ENCODE measurements at places on chromosomes 5 and 9.
A peak's percentile ranks its signal among the peaks of the same experiment; 100 is the strongest.

- no peak for DNase-seq
Measured at GRCh38 chr5:23506329-23507236, 826 bp upstream of the PRDM9 start.

- DNase-seq, result no peak
Measured at GRCh38 chr5:135813758-135814157, 20.7 kb upstream of the SLC25A48 start.

DNA sequence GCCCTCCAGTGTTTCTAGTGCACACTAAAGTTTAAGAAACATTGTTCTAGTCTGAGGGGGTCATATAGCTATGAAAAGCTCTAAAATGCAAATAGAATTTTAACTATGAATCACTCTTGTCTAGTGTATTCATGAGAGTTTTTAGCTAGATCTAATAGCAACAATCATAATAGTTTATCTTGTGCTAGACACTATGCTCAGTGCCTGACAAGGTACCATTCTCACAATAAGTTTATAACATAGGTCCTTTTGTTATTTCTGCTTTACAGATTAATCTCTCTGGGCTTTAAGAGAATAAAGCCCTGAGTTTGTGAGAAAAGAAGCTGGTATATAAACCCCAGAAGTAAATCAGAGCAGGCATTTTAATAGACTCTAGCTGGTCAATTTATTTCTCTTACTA lies 2120.7 kb downstream of the MAT2B start:
- no peak for DNase-seq

- no peak for DNase-seq
Measured at GRCh38 chr9:86721843-86722705, 225.2 kb downstream of the GAS1 start.

- DNase-seq, result no peak
Measured at GRCh38 chr5:143311428-143311827, 92.1 kb downstream of the NR3C1 start.

GRCh38 chr5:111337133-111337532 lies 112.9 kb downstream of the CAMK4 start:
- no peak for DNase-seq

DNA sequence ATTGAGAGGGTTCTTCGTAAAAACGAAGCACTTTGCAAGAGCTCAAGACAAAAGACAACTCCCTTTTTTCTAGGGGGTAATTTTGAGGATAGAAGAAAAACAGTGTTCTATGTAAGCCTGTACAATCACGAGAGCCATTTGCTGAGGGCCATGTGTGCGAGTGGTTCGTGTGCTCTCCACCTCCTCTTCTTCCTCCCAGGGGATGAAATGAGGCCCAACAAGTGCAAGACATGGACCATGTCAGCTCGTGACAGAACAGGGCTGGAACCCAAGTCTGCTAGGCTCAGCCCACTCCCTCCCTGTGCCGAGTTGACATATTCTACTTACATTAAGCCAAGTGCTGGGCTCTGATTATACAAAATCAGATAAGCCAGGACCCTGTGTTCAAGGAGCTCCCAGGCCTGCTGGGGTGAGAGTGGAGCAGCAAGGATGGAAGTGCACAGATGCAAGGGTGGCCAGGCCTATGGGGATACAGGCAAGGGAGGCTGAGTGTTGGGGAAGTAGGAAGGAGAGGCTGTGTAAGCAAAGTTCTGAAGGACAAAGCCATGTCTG lies 97.9 kb upstream of the MSX2 start:
- DNase-seq, result no peak

GRCh38 chr5:82982846-82983245 lies 94.3 kb downstream of the TMEM167A start:
- no peak for DNase-seq

DNA sequence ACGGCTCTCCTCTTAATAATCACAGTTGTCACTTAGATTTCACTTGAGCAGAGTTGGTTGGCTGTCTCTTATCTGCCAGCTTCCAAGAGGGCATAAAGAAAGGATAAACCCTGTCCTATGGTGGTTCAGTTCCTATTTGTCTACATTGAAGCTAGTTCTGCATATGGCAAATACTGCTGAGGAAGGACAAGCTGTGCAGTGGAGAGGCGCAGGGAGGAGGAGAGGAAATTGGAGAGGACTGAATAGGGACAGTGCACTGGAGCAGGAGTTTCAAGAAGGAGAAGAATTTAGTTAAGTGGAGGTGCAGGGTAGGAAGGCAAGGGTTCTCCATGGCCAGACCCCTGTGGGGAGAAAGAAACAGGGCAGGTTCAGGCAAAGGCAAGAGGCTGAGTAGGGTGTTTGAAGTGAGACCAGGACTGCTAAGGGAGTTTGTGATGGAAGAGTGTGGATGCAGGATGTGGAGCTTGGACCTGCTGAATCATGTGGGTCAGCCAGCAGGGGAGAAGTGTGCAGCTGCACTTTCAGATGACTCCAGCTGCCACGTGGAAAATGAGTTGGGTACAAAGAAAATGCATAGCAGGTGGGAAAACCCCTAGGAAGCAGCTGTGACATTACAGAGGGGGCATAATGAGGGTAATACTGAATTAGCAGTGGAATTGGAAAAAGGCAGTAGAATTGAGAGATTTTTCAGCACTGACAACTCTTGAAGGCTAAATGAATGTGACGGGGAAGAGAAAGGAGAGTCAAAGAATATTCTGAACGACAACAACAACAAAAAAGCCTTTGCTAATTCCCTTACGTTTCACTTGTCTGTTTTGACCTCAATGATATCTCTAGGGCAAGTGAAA lies 66.8 kb downstream of the MAMDC2 start:
- no peak for DNase-seq

- no peak for DNase-seq
Measured at GRCh38 chr9:133247632-133248031, 27.4 kb downstream of the ABO start.

DNA sequence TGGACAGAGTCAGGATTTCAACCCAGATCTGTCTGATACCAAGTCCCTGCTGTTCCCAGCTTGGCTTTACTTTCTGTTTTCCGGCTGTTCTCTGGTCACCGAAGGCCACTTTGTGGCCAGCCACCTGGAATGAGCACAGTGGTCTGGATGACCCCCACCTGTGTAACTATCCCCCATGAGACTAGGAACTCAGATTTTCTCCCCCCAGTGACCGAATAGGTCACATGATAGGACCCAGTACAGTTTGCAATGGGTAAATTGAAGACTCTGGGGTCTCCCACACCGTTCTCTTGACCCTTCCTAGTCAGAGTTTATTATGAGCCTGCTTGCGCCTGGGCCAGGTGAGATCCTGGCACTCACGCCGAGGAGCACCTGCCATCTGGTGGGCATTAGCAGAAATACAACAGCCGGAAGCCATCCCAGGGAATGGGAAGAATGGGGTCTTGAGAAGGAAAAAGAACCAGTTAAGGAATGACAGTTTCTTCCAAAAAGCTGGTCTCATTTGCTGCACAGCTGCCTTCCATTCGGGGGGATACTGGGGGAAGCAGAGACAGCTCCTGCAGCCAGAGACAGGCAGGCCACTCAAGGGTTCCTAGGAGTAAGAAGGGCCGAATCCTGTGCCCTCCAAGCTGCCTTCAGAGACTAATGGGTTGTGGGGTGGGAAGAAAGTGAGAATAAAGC lies 7.1 kb downstream of the PHYHD1 start:
- peak; percentile 35 for DNase-seq

- no peak for DNase-seq
Measured at GRCh38 chr5:142537938-142538337, 148.0 kb downstream of the FGF1 start.

DNA sequence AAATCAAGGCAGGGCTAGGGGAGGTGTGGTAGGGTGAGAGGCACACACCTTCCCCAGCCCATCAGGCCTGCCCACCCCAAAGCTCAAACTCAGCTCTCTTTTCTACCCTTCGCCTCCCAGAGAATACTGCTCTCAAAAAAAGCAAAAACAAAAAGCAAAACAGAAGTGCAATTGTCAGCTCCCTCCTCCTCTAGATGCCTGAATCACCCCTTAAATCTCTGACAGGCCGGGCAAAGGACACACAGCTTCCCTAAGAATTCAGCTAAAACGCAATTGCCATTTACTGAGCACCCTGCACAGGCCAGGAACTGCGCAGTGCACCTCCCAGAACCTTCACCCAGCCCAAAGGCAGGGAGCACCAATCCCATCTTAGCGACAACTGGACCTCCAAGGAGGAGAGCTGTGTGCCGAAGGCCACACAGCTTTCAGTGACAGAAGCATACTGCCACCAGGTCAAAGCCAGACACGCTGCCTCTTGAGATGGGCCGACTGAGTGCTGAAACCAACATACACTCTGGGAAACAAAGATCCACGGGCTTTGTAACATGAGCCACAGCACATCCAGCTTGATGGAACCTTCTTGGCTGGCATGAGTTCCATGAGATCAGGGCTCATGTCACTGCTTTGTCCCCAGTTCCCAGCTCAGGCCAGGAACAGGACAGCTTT lies 53.4 kb upstream of the STXBP1 start:
- no peak for DNase-seq

DNA sequence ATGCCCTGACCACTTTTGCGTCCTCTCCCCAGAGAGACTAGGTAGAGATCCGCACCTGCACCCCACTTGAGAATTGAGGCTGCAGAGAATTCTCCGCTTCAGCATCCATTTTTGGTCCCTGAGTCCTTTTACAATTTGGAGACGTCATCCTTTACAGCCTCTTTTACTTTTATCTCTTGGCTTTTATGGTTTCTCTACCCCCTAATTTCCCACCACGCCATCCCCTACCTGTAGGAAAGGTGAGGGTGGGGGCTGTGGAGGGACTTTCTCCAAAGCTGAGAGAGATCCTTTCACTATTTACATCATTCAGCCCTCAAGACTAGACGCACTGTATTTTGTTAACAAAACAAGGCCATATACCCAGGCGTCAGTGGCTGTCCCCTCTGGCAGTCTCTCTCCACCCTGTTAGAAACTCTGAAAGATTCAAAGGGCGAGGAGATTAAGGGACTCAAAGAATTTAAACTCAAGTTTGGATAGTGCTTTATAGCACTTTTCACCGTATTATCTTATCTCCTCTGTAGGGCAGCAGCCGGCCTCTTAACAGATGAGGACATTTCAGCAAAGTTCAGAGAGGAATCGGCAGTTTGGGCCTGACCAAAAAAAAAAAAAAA lies 1.7 kb downstream of the MSX2 start:
- no peak for DNase-seq

- no peak for DNase-seq
Measured at GRCh38 chr5:116824751-116825438, 250.3 kb upstream of the SEMA6A start.

DNA sequence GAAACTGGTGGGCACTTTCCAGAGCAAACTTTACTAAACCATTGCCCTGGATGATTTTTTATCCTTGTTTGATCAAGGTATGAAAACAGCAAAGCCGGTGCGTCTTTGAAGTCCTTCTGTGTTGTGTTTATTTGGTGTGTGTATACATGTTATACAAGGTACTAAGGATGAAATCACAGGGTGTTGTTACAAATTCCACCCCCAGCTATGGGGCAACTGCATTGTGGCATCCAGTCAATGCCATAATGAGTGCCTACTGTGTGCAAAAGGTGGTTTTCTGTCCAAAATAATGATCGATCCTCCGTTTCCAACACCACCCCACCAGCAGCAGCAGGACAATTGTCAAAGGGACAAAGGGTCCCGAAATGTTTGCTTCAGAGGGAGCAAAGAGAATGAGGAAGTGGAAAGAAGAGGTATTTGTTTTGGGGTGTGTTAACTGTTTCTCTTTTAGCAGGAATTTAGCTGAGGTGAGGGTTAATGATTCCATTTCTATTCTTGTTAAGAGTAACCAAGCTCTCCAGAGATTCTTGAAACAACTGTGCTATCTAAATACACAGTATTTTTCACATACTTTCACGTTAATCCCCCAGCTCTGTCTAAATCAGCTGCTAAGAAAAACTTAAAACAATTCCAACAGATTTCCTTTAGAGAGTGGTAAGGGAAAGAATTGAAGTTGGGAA lies 568.7 kb upstream of the KLF4 start:
- DNase-seq, result no peak

DNA sequence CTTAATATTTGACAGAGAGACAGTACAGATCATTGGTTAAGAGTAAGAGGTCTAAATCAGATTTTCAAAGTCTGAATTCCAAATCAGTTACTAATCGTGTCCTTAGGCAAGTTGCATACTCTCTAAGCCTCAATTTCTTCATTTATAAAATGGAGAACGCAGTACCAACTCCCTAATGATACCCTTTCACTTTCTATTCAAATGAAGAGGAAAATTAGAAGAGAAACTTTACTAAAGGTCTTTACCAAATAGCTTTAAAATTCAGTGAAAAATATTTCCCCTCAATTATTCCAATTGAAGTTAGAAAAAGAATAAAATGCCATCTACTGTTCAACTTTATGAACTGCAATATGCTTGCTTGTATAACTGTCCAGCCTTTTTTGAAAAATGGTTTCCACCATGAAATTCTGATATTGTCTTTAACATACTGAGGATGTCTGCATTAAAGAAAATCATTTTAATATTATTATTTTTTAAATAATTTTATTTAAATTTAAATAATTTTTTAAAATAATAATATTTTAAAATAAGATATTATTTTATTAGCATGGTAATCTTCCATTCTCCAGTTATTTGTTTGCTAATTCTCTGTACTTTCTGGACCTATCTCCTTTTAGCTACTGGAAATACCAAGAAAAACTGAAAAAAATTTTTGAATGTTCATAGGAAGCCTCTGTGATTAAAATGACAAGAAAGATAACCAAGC lies 36.0 kb downstream of the POC5 start:
- DNase-seq, result no peak

- DNase-seq, result no peak
Measured at GRCh38 chr9:121718501-121718900, 67.1 kb downstream of the DAB2IP start.

DNA sequence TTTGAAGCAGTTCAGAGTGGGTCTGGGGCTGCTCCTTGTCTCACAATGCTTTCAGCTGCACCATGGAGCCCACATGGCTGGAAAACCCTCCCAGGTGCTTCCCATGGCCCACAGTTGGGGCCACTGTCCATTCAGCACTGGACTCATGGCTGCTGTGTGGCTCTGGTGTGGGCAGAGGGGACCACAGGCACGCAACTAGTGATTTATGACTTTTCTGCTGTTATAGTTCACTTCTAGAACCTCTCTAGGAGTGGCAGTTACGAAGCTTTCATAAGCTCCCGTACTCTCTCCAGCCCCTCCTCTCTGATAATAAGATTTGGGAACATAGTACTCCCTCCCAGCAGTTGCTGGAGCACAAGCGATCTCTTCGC lies 29.0 kb downstream of the GLRA1 start:
- no peak for DNase-seq

- DNase-seq, result no peak
Measured at GRCh38 chr5:39059064-39059463, 15.1 kb downstream of the RICTOR start.

GRCh38 chr9:85569988-85570387 lies 171.8 kb downstream of the AGTPBP1 start:
- DNase-seq, result no peak
